ENCODE measurements at places on chromosomes 7 and 10.

DNA sequence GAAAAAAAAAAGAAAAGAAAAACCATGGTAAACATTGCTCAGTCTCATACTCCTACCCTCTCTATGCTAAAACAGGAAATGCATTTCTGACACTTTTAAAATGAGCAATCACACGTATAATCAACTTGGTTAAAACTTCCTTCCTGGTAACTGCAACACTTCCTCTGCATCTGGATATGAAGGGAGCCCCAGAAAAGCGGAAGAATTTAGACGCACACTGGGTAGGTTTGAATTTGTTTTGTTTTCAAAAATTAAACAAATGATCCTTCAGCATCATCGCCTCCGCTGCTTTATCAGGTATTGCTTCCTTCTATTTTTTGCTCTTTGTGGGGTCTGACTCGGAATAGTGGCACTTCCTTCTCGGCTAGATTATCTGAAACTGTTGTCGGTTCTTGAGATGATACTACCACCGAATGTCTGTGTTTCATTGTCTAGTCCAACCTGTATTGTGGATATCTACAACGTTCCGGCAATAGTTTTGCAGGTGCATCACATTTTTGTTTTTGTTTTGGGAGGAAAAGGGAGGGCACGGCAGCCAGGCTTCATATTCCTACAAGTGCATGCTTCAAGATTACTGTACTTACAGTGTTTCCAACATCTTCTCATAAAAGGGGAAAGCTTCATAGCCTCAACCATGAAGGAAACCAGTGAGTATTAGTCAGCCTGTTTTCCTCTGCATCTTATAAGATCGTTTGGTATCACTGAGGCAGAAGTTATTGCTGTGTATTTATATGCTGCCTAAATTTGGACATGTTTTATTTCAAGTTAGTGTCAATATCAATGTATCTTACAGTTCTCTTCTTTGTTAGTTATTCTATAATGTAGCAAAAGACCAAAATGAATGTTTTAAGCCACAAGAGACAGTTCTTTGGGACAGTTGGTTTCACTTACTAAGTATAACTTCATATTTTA, at the start of gene PIK3CG:
TSS of gene PIK3CG (plus strand) at position 153 of the 912 bp plus-strand sequence. CDS start 2,280 bp downstream, outside the sequence.
- DNase-seq = no peak

GRCh38 chr10:10782603-10783002, 235.1 kb upstream of the CELF2 start:
- no peak for DNase-seq

- DNase-seq = no peak
Measured at GRCh38 chr7:129559564-129559963, 52.0 kb upstream of the NRF1 start.

GRCh38 chr7:39594988-39595620, 28.3 kb upstream of the RALA start:
- DNase-seq = no peak

DNA sequence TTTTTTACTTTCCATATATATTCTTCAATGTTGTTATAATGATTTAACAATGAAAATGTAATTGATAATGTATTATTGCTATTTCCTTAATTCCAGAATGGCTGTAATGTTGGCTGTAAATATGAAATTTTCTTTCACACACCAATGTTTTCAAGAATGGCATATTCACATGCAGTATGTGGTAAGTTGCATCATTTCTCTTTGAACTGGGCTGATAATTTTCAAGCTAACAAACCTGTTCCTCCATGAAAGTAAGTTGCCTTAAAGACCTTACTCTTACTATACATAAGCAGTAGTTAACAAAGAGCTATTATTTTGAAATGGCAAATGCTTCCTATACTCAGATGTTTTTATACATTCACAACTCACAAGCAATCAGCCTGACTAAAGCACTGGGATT, 154.5 kb downstream of the TMEM168 start:
- no peak for DNase-seq

DNA sequence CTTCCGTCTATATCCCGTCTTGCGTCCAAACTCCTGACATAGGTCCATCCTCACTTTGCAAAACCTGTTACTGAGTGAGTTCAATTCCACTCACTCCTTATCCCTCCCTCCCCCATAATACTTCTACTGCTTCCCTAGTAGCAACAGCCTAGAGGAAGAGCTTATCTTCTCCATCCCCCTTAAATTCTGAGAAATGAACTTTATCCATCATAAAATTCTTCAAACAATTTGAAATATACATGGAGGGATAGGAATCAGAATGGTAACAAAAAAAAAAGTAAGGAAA, 27.6 kb downstream of the SEMA3C start:
- no peak for DNase-seq

GRCh38 chr7:121505021-121505420, 108.9 kb upstream of the FAM3C start:
- no peak for DNase-seq

DNA sequence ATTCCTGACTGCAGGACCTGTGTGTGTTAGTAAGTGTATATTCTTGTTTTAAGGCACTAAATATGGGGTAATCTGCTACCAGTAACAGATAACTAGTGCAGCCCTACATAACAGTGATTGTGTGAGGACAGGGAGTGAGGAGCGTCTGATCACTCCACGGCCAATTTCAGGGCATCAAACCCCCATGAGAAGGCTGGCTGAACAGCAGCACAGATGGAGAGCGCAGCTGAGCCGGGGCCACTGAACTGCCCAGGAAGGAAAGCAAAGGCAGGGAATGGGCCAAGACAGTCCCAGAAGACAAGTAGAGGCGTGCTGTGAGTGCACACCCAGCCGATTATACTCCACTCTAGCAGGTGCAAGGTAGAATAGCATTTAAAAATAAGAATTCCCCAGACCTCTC, 157.1 kb upstream of the CHST15 start:
- no peak for DNase-seq

- DNase-seq = no peak
Measured at GRCh38 chr7:115009139-115009538, 87.2 kb downstream of the MDFIC start.

Measured in SK-N-SH (cell line).